ENCODE measurements at places on chromosomes 11 and 22.

DNA sequence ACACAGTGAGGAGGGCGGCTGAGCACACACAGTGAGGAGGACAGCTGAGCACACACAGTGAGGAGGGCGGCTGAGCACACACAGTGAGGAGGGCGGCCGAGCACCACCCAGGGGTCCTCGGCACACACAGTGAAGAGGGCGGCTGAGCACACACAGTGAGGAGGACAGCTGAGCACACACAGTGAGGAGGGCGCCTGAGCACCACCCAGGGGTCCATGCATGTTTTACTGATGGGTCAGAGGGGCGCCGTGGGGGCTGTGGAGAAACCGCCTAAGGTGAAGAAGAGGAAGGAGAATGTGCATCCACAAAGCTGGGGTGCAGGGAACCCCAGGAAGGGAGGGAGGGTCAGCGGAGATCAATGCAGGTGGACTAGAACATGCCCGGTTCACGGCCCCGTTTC lies 461.8 kb downstream of the BRD1 start:
- no peak for DNase-seq

DNA sequence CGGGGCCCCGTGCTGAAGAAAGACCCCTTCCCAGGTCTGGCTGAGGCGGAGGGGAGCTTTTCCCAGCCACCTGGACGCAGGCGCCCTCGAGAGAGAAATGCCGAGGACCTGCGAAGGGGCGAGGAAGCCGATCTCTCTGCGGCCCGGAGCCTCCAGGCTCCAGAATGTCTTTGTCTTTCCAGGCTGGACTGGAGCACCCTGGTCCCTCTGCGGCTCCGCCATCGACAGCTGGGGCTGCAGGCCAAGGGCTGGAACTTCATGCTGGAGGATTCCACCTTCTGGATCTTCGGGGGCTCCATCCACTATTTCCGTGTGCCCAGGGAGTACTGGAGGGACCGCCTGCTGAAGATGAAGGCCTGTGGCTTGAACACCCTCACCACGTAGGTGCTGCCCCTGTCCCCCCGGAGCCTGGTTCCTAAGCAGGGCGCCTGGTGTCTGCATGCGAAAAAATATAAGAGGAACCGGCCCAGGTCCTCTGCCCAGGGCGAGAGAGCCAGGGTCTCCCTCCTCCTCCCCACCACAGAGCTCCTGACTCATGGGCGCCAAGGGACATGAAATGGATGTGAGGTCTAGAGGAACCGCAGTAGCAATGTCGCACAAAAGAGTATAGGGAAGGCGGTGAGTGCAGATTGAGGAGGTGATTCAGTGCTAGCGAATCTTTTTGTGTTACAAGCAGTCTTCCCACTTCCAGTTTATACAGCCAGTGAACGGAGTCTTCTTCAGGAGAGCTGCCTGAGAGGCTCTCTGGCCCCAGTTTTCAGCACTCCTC lies 11.0 kb downstream of the GLB1L2 start:
- no peak for DNase-seq

DNA sequence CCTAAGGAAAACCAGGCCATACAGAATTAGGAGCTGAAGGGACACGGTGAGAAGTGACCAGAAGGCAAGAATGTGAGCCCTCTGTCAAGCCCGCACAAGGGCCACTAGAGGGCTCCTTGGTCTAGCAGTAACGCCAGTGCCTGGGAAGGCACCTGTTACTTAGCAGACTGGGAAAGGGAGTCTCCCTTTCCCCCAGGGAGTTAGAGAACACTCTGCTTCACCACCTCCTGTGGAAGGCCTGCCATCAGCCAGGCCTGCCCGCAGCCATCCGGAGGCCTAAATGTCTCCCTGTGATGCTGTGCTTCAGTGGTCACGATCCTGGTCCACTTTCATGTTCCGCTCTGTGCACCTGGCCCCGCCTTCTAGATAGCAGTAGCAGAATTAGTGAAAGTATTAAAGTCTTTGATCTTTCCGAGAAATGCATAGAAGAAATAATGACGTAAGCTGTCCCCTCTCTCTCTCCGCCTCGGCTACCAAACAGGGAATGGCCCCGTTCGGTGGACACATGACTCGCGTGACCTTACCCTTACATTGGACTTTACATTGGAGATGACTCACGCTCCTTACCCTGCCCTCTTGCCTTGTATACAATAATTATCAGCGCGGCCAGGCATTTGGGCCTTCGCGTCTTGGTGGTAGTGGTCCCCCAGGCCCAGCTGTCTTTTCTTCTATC lies 10.7 kb upstream of the GSTP1 start:
- DNase-seq, result no peak

GRCh38 chr22:21044931-21045584 lies 688 bp upstream of the LRRC74B start:
- no peak for DNase-seq

- DNase-seq, result no peak
These were observed 42.1 kb downstream of the PTPRJ start for GRCh38 chr11:48022445-48022844.

DNA sequence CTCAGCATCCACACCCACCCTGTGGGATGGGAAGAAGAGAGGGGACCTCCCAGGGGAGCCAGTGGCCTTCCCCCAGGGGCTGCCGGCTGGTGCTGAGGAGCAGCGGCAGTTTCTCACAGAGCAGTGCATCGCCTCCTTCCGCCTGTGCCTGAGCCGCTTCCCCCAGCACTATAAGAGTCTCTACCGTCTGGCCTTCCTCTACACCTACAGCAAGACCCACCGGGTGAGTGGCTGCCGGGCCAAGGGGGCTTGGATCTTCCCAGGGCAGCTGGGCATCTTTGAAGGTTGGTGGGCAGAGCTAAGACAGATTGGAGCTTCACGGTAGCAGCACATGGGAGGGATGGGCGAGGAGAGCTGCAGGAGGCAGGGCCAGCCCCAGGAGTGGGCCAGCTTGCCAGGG lies 61.8 kb upstream of the SUSD2 start:
- DNase-seq, result no peak

DNA sequence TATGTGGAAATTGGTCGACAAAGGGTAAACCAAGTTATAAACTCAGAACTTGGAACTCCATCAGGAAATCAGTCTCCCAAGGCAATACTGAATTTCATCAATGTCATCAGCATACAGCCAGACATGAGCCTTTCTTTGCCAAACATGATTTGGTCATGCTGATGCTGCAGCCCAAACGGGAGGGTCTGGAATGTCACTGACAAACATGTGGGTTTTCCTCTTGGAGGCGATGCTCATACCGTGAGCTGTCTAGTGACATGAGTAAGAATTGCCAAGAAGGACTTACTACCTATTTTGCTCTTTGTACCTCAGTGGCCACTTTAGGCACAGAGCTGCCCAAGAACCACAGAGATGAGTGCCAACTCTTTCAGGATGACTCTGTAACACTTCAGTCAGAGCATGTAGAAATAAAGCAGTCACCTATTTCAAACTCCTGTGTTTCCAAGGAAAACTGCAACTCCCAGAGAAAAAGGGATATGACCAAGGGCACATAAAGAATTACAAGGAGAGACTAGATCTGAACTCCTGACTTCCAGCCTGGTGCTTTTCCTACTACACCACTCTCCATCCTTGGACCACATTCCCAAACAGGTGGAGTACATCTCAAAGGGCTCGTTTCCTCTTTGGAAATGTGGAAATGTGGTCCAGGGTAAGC lies 24.3 kb upstream of the MRGPRX2 start:
- DNase-seq, result no peak

- DNase-seq, result no peak
These were observed 21.4 kb downstream of the RGL4 start for GRCh38 chr22:23712256-23712655.

- no peak for DNase-seq
These were observed 80.8 kb upstream of the SORL1-AS1 start for GRCh38 chr11:121533601-121534000.

DNA sequence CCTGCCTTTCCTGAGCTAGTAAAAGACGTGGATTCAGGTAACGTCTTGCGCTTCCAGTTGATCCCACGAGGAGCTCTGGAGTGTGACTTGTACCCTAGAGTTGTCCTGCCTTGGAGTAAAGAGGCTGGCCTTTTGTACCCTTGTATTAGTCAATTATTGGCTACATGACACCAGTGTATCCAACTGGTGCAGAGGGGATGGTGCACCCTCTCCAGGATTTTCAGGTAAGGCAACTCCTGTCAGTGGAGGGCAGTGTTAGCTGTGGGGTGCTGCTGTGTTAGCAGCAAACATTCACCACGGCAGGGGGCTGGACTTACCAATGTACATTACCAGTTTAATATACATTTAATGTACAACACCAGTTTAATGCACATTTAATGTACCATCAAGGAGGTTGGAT lies 233.5 kb downstream of the MIAT start:
- DNase-seq, result no peak

DNA sequence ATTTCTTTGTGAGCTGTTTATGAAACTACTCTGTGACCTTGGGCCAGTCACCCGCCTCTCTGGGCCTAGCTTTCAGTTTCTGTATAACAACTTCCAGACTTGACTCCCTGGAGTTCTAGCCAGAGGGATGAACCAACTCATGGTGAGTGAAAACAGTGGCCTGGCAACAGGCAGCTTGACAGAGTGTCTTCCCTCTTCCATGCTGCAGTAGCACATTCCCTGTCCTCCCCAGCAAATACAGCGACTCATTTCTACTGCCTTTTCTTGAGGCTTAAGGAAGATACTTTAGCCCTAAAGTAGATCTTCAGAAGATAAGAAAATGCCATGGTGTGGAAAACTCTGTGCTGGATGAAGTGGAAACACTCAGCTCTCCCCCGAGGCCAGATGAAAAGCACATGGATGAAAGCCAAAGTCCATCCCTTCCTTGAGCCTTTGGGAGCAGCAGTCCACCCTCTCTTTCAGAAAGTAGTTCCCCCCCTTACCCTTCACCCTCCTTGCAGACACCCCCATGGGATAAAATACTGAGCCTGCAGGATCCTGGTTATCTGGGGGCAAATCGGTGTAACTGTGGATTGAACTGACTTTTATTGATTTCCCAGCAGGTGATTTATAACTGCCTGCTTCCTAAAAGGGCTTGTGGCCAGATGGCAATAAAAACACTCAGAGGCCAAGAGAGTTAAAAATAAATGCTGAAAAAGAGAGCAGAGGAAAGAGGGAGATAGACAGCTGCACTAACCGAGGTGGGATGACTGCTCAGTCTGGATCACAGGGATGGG lies 24.1 kb downstream of the IRAG1 start:
- no peak for DNase-seq

DNA sequence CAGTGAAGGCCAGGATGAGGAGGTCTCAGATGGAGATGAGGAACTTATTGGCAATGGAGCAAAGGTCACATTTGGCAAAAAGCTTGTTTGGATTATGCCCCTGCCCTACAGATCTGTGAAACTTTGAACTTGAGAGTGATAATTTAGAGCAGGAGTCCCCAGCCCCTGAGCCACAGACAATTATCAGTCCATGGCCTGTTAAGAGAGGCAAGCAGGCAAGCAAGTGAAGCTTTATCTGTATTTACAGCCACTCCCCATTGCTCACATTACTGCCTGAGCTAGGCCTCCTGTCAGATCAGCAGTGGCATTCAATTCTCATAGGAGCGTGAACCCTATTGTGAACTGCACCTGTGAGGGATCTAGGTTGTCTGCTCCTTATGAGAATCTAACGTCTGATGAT lies 1076.9 kb upstream of the TENM4 start:
- DNase-seq, result no peak

- DNase-seq, result no peak
These were observed 113.6 kb downstream of the MICAL3 start for GRCh38 chr22:17910561-17911311.

DNA sequence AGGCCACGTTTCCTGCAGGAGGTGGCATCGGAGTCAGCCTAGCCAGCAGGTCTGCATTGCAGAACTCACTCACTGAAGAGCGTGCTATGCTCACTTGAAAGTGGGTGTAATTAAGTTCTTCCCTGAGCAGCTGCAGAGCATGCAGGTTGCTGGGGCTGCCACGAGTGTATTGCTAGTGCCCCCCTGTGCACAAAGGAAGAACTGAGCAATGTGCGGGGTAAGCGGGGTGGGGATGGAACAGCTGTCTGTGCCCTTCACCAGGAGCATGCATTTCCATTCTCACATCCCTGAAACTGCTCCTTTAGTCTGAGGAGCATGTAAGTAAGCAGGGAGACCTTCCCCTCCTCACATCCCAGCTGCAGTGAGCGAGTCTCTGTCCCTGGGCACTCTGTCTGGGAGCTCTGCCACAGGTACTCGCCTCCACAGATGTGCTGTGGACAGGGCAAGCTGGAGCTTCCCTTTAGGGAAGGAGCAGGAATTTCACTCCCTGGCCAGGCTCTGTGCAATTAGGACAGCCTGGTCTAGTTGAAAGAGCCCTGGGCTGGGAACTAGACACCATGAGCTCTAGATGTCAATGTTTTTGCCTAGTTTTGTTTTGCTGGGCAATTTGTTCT lies 1031.8 kb downstream of the NTM start:
- no peak for DNase-seq
